ENCODE measurements at places on chromosomes 2 and 18. TPM values are rescaled to one million over a fixed set of nuclear protein-coding genes. Genes with fewer than 3 reads are reported as not detected.

The RASGRP3 gene
- total RNA-seq: 14.1 TPM

The C2orf15 gene
- 17.5 TPM for total RNA-seq

The C18orf54 gene
- 9.2 TPM for total RNA-seq

The REG3G gene
- total RNA-seq: not detected

The PFN4 gene
- total RNA-seq: 0.92 TPM

The PSTPIP2 gene
- total RNA-seq: 2.3 TPM

The PTRHD1 gene
- 41.3 TPM for total RNA-seq

The DSC2 gene
- total RNA-seq: 4.2 TPM

The CAPN13 gene
- total RNA-seq: 0.23 TPM

The NCL gene
- total RNA-seq: 137 TPM

The RAB6C gene
- total RNA-seq: 2.5 TPM

The ACMSD gene
- total RNA-seq: not detected

The ST6GAL2 gene
- 170 TPM for total RNA-seq

The DYTN gene
- not detected for total RNA-seq

The CDCA7 gene
- total RNA-seq: 21.9 TPM

The CLIP4 gene
- total RNA-seq: 38.8 TPM

The CAPN14 gene
- total RNA-seq: 0.69 TPM

The SCN2A gene
- 252 TPM for total RNA-seq

The KCNF1 gene
- 19.6 TPM for total RNA-seq

The MOB1A gene
- 52.4 TPM for total RNA-seq

The CACNB4 gene
- 67.8 TPM for total RNA-seq

Data from diencephalon (tissue), 1 donor.